ENCODE measurements at places on chromosomes 2 and 18.
A peak's percentile ranks its signal among the peaks of the same experiment; 100 is the strongest.

DNA sequence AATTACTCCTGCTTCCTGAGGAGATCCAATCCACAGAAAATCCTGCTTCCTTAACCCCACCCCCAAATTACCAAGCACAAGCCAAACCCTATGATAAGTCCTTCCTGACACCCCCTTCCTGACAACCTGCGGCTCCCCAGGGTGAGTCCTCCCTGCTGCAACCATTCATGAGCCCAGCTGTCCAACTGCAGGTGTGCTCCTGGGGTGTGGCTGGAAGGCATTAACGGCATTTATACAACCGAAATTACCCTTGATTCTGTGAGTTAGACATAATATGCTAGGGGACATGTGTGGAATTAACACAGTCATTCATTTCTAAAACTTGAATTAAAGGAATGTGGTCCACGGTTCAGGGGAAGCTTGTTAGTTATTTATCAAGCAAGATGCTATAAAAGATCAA is 119.0 kb upstream of the ALKAL2 start:
- DNase-seq = no peak

GRCh38 chr2:240196716-240197461 is 56.4 kb upstream of the OTOS start:
- DNase-seq = no peak

GRCh38 chr2:55672630-55673029 is 21.0 kb downstream of the PNPT1 start:
- DNase-seq = no peak

GRCh38 chr2:25215948-25216679 is 47.7 kb upstream of the POMC start:
- peak; percentile 85 for DNase-seq

GRCh38 chr2:61220768-61221167 is 58.8 kb downstream of the C2orf74 start:
- DNase-seq = no peak

DNA sequence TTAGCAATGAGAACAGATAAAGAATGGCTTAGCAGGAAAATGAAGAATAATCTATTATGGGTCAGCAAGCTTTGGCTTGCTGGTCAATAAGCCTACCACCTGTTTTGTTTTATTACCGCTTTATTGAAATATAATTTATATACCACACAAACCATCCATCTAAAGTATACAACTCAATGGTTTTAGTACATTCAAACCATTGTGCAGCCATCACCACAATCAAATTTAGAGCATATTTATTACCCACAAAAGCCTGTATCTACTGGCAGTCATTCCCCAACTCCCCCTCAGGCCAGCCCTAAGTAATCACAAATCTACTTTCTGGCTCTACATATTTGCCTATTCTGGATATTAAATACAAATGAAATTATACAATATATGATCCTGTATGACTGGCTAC is 17.2 kb downstream of the PPP3R1 start:
- DNase-seq = no peak

DNA sequence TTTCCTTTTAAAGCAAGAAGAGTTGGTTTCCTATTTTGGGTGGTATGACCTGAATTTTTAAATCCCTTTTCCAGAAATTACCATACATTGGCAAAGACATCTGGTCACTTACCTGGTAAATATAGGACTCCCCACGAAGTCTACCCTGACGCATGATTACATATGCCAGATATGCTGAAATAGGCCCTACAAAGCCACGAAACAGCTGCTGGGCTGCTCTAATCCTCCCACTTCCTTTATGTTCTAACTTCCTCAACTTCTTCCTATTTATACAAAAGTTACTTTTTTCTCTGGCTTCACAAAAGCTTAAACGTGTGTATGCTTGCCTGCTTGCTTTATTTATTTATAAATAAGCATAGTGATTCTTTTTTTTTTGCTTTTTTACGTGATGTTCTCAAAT is 186.0 kb upstream of the EPHA4 start:
- no peak for DNase-seq

DNA sequence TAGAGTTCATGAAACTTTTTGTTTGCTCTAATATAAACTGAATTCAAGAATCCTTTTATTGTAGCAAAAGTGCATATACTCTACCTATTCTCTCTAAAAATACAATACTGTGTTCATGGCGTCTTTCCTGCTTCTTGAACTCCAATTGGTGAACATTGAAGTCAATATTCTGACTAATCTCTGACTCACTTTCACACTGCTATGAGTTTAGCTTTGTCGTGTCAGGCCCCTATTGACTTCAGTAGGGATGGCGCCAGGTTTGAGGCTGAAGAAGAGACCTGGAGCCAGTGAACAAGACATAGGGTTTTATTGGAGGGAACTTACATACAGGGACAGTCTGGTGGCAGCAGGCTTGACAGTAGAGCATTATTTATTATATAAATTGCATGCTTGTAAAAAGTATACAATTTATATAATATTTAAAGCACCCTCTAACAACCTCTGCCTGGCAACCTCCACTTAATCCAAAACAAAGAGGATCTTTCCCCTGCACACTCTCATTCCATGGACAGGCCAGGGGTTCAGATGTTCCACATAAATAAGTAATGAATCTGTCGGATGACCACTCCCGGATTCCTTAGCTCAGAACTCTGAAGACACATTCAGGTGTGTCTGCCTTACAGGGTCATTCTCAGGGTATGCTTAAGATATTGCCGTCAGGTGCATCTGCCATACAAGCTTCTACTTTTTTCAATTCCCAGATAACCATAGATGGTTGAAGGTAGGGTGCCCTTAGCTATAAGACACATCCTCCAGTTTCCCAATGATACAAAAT is 141.0 kb downstream of the CERS6 start:
- DNase-seq = no peak

Measured in lower lobe of right lung (tissue), 2 donors.